ENCODE measurements at places on chromosomes 11 and 22.
A peak's percentile ranks its signal among the peaks of the same experiment; 100 is the strongest.

- DNase-seq: no peak
Observed at GRCh38 chr11:64924910-64925284, 408 bp downstream of the PPP2R5B start.

- no peak for DNase-seq
Observed at GRCh38 chr11:36373016-36374010, 77.2 kb downstream of the PRR5L start.

DNA sequence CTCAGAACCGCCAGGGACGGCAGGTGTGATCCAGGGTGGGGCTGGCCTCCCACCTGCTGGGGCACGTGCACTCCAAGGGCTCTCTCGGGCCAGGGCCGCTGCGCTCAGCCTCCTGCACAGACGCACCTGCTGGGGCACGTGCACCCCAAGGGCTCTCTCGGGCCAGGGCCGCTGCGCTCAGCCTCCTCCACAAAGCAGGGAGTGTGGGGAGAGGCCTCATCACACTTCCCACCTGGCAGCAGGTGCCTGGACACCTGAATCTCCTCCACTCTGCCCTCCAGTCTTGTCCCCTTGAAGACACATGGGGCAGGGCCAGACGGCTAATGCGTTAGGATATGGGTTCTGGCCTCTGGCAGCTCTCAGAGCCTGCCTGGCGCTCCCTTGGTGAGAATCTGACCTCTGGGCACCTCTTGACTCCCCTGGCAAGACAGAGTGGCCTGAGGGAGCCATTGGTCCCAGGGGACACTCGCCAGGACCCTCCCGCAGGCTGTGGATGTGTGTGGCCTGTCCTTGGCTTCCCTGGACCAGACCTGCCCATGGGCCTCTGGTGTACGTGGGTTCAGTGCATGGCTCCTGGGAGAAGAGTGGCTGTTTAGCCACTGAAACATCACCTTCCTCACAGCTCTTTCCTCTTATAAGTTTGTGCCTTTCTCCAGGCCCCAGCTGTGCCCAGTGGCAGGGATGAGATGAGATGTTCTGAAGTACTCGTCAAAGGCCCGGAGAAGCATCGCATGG, 73.5 kb downstream of the BRD1 start:
- peak; percentile 69 for DNase-seq

DNA sequence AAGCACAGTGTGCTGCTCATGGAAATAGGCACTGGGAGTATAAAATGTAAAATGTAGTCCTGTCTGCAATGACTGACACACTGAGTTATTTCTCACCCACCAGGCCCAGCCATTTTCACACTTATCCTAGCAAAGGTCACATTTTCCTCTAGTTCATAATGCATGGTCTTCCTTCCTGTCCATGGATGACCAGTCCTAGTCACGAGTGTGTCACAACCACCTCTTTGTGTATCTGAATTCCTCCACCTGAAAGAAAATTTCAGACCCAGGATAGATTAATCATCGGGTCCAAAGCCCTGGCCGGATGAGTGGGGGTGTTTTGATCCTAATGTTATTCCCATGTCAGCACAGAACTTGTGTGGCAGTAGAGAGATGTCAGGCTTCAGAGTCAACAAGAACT, at the start of gene MRGPRX4:
TSS of gene MRGPRX4 (plus strand) at position 172 of the 400 bp plus-strand sequence. CDS start 420 bp downstream, outside the sequence.
- no peak for DNase-seq

DNA sequence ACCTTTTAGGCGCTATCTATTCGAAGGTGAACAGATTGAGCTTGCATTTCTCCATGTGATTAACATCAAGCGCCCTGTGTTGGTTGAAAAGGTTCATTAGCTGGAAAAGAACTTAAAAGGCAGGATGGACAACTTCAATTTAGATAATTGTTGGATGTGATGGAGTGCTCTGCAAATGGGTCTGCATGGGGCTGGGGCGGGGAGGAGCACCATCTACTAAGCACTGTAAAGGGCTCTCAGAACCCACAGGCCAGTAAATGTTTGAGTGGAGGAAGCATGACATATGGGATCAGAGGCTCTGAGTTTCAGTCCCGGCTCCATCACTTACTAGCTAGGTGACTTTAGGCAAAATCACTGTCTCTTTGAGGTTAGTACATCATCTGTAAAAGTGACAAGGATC, 28.2 kb downstream of the ARL14EP start:
- no peak for DNase-seq
